Ammon's horn (tissue), 1 donor: ENCODE measurements at places on chromosomes 4 and X.

DNA sequence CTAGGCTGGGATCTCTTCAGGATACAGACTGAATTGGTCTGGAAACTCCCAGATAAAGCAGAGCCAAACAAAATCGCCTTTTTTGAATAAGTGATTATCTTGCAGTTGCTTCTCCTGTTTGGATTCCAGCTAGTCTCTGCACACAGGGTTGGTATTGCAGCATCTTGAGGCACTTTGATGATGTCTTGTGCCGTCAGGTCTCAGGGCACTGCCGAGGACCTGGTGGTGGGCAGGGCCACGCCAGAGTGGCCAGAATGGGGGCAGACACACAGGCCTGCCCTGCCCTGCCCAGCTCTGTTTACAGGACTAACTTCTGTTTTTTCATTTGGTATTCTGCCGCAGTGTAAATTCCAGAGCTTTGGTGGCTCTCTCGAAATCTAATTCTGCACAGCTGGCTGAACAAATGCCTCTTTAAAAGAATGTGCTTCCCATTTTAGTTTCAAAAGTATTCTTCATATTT lies 276.1 kb downstream of the NR3C2 start:
- no peak for DNase-seq

GRCh38 chrX:109704563-109704962 lies 28.5 kb downstream of the ACSL4 start:
- no peak for DNase-seq

DNA sequence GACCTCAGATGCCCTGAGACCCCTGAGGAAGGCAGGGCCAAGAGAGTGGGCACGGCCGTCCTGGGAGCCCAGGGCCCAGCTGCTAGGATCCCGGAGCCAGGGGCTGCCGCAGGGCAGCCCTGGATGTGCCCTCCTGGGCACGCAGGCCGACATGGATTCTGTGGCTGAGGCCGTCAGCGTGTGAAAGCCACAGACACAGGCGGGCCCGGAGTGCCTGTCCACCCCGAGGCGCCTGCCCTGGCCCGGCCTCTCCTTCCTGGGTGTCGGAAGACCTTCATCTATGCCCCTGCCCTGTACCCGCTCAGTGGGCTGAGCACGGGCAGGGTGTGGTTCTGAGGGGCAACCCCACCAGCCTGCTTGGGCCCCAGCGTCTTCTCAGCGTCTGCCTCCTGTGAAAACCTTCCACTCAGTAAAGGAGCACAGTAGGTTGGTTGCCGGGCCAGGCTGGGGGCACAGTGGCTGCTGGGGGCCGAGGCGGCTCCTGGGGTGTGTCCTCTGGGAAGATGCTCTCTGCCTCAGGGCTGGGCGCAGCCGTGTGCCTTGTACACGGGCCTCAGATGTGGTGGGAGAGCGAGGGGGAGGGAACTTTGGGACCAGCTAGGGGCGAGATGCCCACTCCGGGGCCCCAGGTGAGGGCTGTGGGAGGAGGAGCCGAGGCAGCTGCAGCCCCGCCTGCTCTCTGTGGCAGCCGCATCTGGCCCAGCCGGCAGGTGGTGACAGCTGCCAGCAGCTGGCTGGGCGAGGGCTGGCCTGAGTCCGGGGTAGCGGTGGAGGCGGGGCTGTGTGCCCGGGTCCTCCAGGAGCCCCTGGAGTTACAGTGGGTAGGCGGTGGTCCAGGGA lies 20.8 kb downstream of the FGFRL1 start:
- no peak for DNase-seq

DNA sequence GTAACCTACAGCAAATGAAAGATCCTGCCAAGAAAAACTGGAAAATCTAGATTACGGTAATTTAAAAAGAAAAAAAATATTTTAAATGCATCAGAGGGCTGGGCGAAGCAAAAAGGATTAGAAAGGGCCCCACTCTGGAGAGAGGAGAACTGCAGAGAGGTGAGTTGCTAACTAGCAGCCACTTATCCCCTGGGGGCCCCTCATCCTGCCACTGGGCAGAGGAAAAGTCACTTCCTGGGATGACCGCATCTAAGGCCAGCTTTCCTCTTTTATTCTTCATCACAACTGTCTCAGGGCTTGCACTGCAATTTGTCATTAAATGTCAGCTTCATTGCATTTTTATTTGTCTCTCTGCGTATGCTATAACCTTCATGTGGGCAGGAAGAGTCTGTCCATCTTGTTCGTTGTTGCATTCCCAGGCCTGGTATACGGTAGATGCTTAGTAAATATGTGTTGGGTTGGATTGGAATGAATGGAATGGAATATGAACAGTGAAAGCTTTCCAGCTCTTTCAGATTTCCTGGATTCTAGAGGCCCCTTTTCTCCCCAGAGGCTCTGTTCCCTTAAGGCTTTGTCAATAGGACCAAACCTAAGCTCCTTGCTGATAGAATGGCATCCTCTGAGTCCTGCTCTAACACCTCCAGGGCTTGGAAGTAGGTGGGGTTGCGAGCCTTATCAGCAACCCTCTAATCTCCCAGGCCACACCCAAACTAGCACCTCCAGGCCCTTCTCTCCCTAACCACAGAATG lies 58.9 kb downstream of the TLR10 start:
- no peak for DNase-seq

- DNase-seq: no peak
These were observed 4.3 kb upstream of the SHROOM2 start for GRCh38 chrX:9781941-9782340.
